ENCODE measurements at places on chromosomes 7 and 10.

- no peak for DNase-seq
Measured at GRCh38 chr10:12287772-12288171, 61.6 kb upstream of the CAMK1D start.

DNA sequence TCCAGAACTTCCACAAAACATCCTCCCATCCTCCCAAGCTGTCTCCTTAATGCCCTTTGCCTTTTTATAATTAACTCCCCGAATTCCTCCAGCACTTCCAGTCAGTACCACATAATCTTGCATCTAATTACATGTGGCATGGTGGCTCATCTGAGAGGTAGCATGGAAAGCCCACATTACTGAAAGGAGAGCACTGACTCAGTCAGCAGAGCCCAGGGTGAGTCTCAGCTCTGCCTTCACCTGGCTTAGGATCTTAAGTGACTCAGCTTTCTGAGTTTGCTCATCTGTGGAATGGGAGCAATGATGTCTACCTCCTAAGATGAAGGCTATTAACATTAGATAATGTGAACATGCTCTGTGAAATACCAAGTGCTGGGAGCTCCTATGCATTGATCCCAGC is 433.9 kb downstream of the SORCS3 start:
- no peak for DNase-seq

GRCh38 chr7:152046531-152046930 is 21.1 kb downstream of the GALNT11 start:
- DNase-seq, result no peak

- DNase-seq, result no peak
Measured at GRCh38 chr7:24704311-24704710, 53.0 kb downstream of the GSDME start.

GRCh38 chr10:116809483-116810119 is 39.7 kb upstream of the ENO4 start:
- DNase-seq, result no peak

- DNase-seq, result no peak
Measured at GRCh38 chr7:94972296-94972695, 64.9 kb downstream of the PPP1R9A start.

DNA sequence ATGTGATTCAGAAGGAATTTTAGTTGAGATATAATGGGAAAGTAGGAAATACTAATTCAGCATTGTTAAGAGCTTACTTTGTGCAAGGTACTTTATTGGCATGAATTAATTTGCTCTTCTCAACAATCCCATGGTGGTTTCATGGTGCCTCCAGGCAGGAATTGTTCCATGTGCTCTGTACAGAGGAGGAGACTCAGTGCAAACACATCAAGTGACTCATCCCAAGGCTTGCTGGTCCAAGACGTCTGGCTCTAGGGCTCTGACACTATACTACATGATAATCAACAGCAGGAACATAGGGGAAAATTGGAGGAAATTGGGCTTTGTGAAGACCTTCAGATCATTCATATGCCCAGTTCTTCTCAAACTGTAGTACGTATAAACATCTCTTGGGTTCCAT is 66.5 kb upstream of the PRKG1 start:
- DNase-seq, result no peak
